ENCODE measurements at places on chromosomes 11 and 22.

GRCh38 chr11:65781962-65782815, 1.4 kb upstream of the AP5B1 start:
- DNase-seq, result no peak

DNA sequence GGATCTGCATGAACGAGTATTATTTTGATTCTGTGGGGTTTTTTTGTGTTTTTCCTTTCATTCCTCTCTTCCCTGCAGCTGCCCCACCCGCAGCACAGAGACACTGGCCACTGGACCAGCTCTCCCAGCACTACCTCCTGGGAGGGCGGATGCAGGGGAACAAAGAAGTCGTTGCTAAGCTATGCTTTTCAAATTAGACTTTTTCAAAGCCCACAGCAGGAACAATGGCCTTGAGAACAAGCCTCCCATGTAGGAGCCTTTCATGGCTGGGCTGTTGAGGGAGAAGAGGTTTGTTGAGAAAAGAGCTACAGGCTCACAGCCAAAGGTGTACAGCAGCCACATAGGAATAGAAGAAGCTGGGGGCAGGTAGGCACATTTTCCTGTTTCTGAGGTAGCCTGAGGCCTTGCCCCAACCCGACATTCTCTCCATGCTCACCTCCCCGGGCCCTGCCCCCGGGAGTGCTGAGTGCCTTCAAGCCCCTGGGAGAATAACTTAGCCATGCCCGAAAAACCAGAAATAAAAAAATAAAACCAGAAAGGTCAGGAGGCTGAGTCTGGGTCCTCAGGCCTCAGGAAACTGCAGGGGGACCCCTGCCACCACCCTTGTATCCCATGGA, 20.5 kb upstream of the SYT12 start:
- no peak for DNase-seq

DNA sequence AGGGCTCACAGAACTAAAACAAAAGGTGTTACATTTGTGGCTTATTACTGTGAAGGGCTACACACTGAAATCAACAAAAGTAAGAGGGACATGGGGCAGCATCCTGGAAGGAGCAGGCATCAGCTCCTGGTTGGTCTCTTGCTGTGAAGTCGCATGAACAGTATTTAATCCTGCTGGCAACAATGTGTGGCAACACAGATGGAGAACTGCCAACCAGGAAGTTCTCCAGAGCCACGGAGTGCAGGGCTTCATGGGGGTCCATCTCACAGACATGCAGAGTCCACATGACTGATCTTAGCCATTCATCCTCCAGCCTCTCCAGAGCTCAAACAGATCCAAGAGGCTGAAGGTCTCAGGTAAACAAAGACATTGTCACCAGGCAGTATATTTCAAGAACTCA, 32.8 kb upstream of the FGF3 start:
- no peak for DNase-seq

- DNase-seq, result no peak
Measured at GRCh38 chr11:86115542-86116385, 46.9 kb upstream of the PICALM start.

GRCh38 chr11:76030286-76030685, 176.0 kb downstream of the WNT11 start:
- no peak for DNase-seq

- no peak for DNase-seq
Measured at GRCh38 chr11:133479209-133479608, 53.1 kb downstream of the OPCML start.

DNA sequence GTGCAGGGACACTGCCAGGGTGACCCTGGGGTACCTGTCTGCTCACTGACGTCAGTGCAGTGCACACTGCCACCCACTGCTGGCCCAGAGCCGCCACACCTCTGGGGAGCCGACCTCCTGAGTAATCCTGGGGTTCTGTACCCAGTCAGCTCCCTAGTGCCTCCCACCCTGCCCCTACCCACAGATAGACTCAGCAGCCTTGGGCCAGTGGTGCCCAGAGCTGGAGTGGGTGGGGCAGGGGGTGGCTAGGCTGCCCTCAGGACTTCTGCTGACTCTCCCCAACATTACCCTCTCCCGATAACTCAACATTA, 5.8 kb downstream of the NRXN2 start:
- DNase-seq, result no peak

DNA sequence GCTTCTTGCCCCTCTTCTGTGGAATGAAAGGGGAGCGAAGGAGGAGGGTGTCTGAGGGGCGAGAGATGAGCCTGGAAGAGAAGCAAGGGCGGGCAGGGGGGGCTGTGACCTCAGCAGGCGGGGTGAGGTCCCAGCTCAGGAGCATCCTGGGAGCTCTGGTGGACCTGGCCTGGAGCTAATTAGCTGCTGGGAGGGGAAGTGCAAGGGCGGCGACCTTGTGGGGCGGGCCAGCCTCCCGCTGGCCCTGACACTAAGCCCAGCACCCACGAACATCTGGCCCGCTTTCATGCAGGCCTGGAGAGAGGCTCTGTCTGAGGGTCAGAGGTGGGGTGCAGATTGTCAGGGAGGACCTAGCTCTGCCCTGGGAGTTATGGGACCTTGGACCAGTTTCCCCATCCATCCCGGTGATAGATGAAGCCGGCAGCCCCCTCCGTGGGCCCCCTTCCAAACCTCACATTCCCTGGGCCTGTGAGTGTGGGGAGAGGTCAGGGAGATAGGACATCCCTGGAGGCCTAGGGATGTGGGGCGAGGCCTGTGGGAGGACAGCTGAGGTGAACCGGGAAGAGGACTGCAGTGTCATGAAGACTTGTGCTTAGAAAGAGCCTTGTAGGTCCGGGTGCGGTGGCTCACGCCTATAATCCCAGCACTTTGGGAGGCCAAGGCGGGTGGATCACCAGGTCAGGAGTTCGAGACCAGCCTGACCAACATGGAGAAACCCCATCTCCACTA, 28.5 kb upstream of the CD82 start:
- no peak for DNase-seq

- no peak for DNase-seq
Measured at GRCh38 chr11:87128372-87128771, 90.6 kb downstream of the TMEM135 start.

GRCh38 chr11:82996966-82997606, 74.6 kb downstream of the RAB30 start:
- DNase-seq, result no peak

DNA sequence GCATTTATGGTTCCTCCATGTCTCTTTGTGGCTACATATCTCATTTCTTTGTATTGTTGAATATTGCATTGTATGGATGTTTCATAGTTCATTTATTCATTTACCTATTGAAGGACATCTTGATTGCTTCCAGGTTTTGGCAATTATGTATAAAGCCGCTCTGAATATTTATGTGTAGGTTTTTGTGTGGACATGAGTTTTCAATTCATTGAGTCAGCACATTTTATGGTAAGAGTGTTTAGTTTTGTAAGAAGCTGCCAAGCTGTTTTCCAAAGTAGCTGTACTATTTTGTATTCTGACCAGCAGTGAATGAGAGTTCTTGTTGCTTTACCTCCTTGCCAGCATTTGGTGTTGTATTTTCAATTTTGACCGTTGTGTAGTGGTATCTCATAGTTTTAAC, 39.2 kb downstream of the KDM2A start:
- no peak for DNase-seq

GRCh38 chr22:46411347-46411746, 75.8 kb downstream of the TRMU start:
- no peak for DNase-seq
